ENCODE measurements at places on chromosomes 7 and 10.

- no peak for DNase-seq
Measured at GRCh38 chr10:1495915-1496517, 241.3 kb downstream of the ADARB2 start.

DNA sequence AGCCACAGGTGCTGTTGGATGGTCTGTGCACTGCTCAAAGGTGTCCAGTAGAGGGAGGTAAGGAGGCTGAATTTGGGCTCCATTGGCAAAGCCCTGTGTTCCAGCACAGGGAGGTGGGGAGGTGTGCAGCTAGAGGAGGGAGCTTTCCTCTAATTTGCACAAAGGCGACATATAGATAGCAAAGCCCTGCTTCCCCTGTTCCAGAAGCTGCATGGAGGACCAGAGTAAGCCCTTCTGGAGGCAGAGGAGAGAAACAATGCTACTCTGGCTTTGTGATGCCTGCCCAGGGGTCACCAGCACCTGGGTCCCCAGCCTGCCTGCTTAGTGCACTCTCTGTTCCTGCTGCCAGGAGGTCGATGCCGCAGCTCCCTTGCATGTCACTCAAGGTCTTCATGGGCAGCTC, 3.4 kb upstream of the ARHGAP22 start:
- no peak for DNase-seq

DNA sequence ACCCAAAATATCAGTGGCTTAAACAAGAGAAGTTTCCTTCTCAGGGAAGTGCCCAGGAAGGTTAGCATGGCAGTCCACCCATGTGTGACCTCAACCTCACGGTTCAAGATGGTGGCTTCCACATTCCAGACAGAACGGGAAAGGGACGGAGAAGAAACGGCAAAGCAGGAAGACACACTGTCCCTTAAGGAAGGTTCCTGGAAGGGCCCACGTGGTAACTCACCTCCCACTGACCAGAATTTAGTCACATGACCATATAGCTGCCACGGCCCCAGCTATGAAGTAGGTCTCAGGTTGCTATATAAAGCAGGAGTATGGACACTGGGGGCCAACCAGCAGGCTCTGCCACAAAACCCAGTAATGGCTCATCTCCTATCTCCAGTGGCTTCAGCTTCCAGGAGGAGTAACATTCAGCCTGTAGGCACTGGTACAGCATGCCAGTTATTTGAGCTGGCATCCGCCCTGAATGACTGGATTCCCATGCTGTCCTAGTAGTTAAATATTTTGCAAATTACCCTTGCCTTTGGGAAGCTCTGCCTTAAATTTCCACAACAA, 278.5 kb upstream of the KLF14 start:
- DNase-seq = no peak

DNA sequence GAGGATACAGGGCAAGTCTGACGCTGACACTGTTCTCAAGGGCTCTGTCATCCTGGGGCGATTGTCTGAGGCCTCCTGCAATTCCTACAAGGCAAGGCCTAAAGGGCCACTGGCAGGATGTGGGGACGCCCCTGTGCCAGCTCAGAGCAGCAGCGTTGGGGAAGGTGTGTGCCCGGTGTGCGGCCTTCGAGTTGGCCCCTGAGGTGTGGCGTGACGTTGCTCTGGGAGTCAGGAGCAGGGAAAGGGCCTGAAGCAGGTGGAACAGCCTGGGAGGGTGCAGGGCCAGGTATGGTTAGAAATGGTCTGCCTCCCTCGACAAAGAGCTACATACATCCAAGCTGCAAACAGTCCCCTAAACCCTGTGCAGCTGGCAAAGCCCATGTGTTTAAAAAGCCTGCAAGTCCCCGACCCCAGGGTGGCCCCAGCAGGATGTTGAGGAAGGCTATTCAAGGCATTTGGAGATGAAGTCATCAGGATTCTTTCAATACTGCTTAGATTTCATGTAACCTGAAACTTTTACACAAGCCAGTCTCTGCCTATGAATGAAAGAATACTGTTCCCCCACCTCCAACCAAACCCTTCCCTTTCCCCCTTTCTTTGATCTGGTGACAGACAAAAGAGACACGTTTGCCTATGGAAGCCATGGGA, 142.5 kb upstream of the TNS3 start:
- DNase-seq = no peak

DNA sequence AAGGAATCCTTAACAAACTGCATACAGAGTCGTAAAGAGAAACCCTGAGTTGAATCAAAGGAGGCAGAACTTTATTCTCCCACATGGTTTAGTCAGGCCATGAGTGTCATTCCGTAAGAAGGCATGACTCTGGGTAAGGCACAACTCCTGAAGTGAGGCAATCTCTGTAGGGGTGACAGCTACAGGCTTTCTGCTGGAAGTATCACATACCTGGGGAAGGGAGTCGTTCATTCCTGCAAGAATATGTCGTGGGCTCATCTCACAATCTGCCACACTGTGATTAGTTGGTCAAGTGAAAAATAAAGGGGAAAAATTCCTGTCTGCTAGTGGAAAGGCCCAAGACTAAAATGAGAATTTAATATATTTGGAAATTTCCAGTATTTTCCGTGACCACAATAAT, 392.6 kb downstream of the POM121L12 start:
- no peak for DNase-seq

DNA sequence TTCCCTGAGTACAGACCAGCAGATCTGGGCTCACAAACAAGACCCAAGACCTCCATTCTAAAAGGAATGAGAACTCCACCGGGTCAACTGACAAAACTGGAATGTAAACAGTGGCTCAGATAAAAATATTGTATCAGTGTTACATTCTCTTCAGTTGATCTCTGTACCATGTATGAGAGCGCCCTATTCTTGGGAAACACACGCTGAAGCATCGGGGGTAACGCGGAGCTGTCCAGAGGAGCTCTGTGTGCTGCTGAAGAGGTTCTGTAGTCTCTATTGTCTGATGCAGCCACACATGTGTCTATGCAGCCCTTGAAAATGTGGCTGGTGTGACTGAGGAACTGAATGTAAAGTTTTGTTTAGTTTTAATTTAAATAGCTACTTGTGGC, 39.7 kb downstream of the HIPK2 start:
- DNase-seq = no peak

GRCh38 chr7:134307320-134307719, 9.4 kb downstream of the SLC35B4 start:
- DNase-seq = no peak

Data from SW 1271 (cell line).